LoVo (cell line): ENCODE measurements at places on chromosomes 12 and 14.

- no peak for DNase-seq
Measured at GRCh38 chr14:69617796-69618195, 6.4 kb downstream of the SUSD6 start.

- DNase-seq = peak; percentile 86
Measured at GRCh38 chr14:75230140-75230792, 48.4 kb upstream of the FOS start.

DNA sequence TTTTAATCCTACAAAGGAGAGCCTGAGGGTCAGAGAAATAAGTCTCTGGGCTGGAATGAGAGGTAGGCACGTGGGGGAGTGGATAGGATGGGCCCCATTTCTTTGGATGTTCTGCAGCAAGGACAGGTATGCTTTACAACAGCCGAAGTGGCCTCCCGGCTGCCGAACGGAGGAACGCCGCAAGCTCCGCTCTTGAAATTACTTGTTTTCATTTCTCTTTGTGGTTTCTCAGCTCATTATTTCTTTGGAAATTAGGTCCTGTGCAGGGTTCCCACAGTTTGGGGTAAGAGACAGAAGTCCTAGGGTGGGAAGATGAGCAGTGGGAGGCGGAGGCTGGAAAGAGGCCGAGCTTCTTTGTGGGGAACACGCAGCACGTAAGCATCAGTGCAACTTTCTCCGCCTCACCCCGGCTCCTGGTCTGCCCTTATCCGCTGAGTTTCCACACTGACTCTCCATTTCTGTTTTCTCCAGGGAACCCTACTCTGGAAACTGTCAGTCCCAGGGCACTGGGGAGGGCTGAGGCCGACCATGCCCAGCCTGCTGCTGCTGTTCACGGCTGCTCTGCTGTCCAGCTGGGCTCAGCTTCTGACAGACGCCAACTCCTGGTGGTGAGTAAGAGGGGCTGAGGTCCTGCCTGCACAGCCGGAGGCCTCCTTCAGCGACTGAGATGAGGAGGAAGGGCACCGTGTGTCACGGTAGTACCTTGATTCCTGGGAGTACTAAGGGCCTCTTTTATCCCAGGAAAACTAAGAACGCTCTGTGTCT, 2.0 kb downstream of the WNT5B start:
- no peak for DNase-seq

DNA sequence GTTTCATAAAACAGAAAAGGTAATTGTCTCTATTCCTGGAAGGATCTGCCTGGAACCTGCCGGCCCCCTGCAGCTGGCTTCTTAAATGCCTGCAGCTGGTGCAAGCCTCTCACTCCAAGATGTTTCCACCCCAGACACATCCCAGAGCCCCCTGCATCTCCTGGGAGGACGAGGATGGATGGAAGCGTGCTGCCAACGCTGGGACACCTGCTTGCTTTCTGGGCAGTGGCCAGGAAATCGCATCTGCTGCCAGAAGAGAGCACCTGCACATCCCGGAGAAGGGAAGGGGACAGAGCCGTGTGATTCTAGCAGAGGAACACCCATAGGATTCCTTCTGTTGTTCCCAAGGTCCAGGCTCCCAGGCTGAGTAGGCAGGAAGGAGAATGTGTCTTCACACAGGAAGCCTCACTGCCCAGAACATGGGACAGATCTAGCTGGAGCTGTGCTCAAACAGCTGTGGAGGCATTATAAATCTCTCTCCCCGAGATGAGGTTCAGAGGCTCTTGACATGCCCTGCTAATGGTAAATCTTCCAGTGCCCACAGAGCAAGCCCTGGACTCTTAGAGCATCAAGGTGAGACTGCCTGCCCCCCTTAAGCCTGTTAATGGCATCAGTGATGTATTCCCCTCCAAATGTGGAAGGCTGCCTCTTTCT, 138.8 kb upstream of the MAP1LC3B2 start:
- no peak for DNase-seq

GRCh38 chr14:47278233-47278842, 397.1 kb downstream of the MDGA2 start:
- peak; percentile 31 for DNase-seq

- no peak for DNase-seq
Measured at GRCh38 chr14:98466807-98467206, 805.2 kb downstream of the BCL11B start.

DNA sequence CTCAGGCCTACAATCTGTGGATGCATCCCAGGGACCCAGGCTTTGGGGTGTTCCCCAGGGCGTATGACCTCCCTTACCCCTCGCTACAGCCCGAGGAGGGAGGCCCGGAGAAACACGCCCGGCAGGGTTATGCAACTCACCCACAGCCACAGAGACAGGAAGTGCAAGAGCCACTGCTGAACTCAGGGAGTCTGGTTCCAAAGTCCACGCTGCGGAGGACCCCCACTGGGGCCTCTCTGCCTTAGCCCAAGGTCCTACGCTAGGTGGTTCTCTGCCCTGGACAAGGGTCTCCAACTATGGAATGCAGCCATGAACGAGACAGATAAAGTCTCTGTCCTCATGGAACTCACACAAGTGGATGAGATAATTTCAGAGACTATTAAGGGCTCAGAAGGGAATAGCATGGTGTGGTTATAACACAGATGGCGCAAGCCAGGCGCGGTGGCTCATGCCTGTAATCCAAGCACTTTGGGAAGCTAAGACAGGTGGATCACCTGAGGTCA, 11.3 kb downstream of the SCARB1 start:
- DNase-seq = peak; percentile 26

DNA sequence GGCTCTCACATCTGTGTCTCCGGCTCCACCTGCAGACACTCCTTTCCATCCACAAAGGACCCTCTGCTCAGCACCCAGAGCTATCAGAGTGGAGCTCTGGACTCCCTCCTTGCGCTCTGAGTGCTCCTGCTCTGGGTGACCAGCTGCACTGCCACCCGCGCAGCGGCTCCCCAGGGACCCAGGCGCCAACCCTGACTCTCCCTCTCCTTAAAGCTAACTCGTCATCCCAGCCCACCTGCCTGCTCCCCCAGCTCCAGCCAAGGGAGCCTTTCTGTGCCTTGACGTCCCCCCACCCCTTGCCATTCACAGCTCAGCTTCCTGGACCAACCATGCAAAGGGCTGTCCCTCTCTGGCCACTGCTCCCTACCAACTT, 99.0 kb downstream of the SETD3 start:
- no peak for DNase-seq

GRCh38 chr14:101104485-101104884, 201.0 kb upstream of the RTL1 start:
- DNase-seq = no peak

- no peak for DNase-seq
Measured at GRCh38 chr12:120314220-120314619, 12.1 kb downstream of the SIRT4 start.

GRCh38 chr12:53236443-53237111, 4.6 kb upstream of the RARG start:
- DNase-seq = no peak

DNA sequence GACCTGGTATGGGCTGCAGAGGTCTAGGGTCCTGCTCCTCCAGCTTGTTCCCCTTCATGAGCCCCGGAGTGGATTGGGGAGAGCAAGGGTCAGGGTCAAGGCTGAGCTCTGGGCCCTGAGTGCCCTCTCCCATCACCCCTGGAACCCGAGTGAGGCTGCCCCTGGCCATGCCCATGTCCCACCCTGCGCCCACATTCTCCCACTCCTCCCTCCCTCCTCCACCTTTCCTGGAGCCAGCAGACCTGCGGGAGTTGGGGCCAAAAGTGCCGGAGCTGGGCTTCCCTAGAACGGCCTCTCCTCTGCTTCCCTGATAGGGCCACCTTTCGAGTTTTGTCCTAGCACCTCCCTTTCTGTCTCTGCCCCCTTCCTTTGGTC, 590 bp downstream of the SCNN1A start:
- no peak for DNase-seq

GRCh38 chr12:103011974-103012763, 54.7 kb downstream of the ASCL1 start:
- no peak for DNase-seq

- DNase-seq = no peak
Measured at GRCh38 chr14:90281261-90281660, 24.9 kb downstream of the PSMC1 start.

GRCh38 chr12:40375076-40375475, 150.3 kb downstream of the LRRK2 start:
- DNase-seq = no peak
